Natural killer cell treated with Interleukin-12 subunit alpha and Interleukin-12 subunit beta and Interleukin-15 and Interleukin-18, amount 100 ng/mL, for 72 hours (primary cell): ENCODE measurements at places on chromosomes 2 and 18. TPM values are rescaled to one million over a fixed set of nuclear protein-coding genes. Genes with fewer than 3 reads are reported as not detected.
A peak's percentile ranks its signal among the peaks of the same experiment; 100 is the strongest.

DNA sequence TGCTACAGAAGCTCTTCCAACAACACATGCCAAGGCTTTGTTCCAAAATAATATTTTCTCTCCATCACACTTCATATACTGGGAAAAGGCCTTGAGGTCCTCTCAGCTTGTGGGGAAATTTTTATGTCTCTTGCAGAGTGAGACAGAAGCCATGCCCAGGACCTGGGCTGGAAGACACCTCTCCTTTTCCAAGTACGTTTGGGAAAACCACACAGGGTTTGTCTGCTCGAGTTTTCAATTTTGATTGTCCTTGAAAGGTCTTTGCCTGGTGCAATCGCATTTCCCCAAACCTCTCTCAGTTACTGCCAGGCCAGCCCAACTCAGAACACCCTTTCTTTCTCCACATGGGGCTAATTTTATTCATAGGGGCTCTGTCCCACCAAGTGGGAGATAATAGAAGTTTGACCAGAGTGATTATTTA is 272.2 kb downstream of the OSR1 start:
- no peak overlapping the region for H3K27ac ChIP-seq
- no peaks in the 10 kb centered on the region for H3K4me1 ChIP-seq
- no peak overlapping the region for H3K4me3 ChIP-seq
- DNase-seq = no peak
- H3K36me3 ChIP-seq = peaks cover 14% of the 10 kb centered on the region

GRCh38 chr2:49070716-49071115 is 83.6 kb downstream of the FSHR start:
- no peaks in the 10 kb centered on the region for H3K4me1 ChIP-seq
- H3K27ac ChIP-seq = no peak overlapping the region
- peaks cover 5% of the 10 kb centered on the region for H3K36me3 ChIP-seq
- no peak overlapping the region for H3K4me3 ChIP-seq
- DNase-seq = no peak

DNA sequence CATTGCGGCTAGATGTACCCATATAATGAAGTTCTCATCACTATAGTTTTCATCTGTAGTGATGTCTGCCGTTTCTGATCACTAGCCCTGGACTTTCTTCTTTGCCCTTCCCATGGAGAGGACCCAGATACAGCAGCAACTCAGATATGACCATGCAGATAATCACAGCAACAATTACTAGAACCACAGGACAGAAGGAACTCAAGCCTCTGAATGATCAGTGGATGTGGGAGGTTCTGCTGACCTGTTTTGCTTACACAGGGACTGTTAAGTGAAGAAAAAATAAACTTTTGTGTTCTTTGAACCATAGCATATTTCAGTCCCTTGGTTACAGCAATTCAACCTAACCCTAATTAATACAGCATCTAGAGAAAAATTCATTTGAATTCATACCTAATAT is 62.7 kb downstream of the ACVR1 start:
- no peak overlapping the region for H3K27ac ChIP-seq
- H3K27me3 ChIP-seq = no peaks in the 10 kb centered on the region
- no peaks in the 10 kb centered on the region for H3K4me1 ChIP-seq
- no peak for DNase-seq
- peaks cover 6% of the 10 kb centered on the region for H3K36me3 ChIP-seq

GRCh38 chr2:144152817-144153271 is 367.1 kb downstream of the ZEB2 start:
- H3K27me3 ChIP-seq = no peaks in the 10 kb centered on the region
- peaks cover 7% of the 10 kb centered on the region for H3K4me1 ChIP-seq
- H3K4me3 ChIP-seq = no peak overlapping the region
- DNase-seq = no peak
- peak overlapping the region; percentile 74 for H3K27ac ChIP-seq

GRCh38 chr2:239717706-239718105 is 307.4 kb downstream of the NDUFA10 start:
- no peak for DNase-seq
- H3K4me1 ChIP-seq = no peaks in the 10 kb centered on the region
- H3K27ac ChIP-seq = no peak overlapping the region

DNA sequence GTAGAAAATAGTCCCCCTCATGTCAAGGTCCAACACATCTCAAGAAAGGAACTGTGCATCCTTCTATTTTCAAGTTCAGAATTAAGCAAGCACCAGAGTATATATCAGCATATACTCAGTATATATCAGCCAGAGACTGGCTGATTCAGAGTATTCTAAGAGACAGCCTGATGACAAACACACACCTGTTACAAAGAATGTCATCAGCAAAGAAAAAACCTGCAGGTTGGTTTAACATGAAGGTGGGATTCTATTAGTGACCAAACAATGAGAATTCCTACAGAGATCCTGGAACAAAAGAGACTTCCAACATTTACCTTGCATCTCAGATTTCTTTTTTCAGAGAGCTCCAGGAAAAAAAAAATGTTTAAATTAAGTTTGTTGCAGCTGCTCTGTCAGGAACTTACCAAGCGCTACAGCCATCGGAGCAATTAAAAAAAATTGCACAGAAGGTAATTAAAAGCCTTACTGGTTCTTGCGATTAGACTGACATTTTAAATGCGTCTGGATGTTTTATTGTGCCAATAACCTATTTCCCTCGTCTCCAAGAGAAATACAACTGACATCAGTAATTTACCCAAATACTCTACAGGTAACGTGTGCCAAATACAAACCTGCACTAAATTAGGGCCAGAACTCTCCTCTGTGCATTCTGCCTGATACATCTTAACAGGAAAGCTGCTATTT is 218.1 kb downstream of the HNMT start:
- no peaks in the 10 kb centered on the region for H3K36me3 ChIP-seq
- H3K4me1 ChIP-seq = no peaks in the 10 kb centered on the region
- H3K27me3 ChIP-seq = no peaks in the 10 kb centered on the region
- no peak for DNase-seq
- H3K27ac ChIP-seq = no peak overlapping the region

DNA sequence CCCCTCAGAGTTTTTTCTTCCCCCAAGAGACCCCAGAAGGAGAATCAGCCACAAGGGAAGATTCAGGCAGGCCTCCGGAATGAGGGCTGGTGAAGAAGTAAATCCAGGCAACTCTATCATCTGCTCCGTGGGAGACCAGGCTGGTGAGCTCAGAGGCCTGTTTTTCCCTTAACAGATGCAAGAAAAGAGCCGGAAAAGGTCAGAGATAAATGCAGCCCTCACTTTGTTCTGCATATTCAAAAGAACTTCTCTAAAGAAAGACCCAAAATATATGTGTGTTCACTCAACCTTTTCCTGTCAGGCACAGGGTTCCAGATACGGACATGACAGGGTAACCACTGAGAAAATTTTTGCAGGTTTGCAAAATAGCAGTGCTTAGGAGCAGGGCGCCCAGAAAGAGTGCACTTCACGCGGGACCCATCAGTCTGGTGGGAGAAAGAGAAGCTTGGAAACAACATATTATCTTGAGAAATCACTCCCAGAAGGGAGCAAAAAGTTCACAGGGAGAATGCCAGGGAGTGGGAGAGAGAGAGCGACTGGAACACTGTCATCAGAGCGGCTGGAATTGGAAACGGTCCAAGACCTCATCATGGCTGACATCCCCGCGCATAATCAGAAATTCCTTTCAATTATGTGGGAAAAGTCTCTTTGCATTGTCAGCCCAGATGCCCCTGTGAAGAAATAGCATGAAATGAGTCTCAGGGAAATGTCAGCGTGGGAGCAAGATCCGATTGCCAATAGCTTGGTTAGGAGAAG is 244.8 kb upstream of the SLC14A2 start:
- H3K4me1 ChIP-seq = no peaks in the 10 kb centered on the region
- H3K27me3 ChIP-seq = peaks cover 35% of the 10 kb centered on the region
- H3K27ac ChIP-seq = no peak overlapping the region
- no peak overlapping the region for H3K4me3 ChIP-seq

DNA sequence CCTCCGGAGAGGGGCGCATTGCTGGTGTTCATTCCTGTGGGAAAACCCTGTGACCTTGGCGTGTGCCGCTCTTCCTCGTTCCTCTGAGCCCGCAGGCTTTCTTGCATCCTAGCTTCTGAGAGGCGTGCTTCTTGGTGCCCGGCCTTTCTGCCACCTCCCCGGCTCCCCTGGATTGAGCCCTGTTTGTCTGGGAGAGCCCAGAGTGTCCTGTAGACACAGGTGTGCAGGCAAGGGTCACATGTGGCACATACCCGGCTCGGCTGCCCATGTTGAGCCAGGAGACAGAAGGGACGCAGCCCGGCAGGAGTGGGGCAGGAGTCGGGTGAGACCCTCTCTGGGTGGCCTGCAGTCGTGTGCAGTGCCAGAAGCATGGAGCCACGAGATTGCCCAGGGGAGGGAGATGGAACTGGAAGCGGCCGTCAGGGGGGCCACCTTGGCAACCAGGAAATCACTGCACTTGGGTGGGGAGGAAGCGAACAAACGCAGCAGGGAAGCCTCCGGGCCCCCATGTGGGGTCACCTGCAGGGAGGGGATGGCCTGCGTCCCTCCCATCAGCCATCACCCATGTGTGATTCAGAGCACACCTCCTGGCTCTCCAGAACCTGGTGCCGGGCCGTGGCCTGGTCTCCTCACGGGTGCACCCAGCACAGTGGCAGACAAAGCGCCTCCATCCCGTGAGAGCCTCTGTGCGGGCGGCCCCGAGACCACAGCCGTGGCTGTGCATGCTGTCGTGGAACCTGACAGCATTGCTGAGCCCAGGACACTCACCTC is 92.9 kb downstream of the SH3BP4 start:
- peak; percentile 54 for DNase-seq
- H3K4me1 ChIP-seq = peaks cover 5% of the 10 kb centered on the region
- H3K27me3 ChIP-seq = peaks cover 19% of the 10 kb centered on the region
- H3K27ac ChIP-seq = no peak overlapping the region
- H3K36me3 ChIP-seq = no peaks in the 10 kb centered on the region
- H3K4me3 ChIP-seq = no peak overlapping the region

DNA sequence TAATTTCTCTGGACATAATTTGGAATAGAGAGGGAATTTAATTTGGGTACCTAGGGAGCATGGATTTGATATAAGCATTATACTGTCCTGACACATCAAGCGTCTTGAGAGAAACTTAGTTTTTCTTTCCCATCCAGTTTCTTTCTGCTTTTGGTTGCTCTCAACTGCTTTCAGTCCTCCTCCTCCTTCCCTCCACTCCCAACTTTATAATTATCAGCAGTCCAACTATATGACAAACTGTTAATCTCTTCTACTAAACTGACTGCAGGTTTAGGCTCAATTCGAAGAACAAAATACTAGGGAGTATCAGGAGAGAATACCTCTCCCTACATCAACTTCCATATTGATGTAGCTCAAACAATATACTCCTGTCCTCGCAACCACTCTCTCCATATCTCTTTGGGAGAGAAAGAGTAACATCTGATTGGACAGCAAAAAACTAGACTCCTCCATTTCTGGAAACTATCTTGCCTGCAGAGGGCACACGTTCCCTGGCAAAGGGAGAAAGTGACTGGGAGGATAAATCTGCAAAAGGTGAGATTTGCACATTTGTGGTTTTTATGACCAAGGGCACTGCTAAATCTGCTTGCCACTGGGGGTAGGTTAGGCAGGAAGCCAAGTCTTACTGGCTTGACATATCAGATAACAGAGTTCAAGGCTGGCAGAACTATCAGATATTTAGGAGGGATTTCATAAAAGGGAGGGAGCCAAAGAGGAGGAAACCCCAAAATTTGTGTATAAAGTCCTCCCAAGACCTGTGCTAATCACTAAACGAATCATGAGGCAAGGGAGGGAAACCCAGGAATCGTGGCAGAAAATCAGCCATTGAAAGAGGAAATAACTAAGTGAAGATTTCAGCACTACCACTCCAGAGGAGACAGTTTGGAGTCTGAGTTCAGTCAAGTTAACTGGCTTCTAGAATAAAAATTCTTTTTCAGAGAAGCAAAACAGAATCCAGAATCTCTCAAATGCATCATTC is 40.0 kb downstream of the ICA1L start:
- no peaks in the 10 kb centered on the region for H3K36me3 ChIP-seq
- DNase-seq = no peak
- peaks cover 9% of the 10 kb centered on the region for H3K4me1 ChIP-seq
- no peaks in the 10 kb centered on the region for H3K27me3 ChIP-seq
- no peak overlapping the region for H3K27ac ChIP-seq

DNA sequence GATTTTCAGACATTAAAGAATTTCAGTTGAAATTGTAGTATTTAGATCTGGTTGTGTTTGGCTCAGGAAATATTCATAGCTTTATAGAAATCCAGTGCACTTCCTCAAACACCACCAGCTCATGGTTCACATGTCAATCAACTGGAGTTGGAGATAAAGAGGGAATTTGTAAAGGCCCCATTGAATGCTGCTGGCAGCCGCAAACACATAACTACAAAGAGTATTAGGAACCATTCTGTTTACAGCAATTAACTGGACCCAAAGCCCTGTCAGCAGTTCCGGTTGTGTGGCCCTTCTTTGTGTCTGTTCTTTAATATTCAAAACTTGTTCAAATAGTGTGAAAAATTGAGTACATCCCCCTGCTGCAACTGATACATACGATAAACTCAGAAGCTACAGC is 107.4 kb upstream of the LRRTM4 start:
- no peak overlapping the region for H3K4me3 ChIP-seq
- no peaks in the 10 kb centered on the region for H3K36me3 ChIP-seq
- no peak for DNase-seq

GRCh38 chr2:223058952-223059716 is 7.1 kb downstream of the KCNE4 start:
- H3K4me3 ChIP-seq = no peak overlapping the region
- no peak for DNase-seq
- peaks cover 12% of the 10 kb centered on the region for H3K27me3 ChIP-seq
- H3K27ac ChIP-seq = no peak overlapping the region

The GKN1 gene
- total RNA-seq = not detected

The CNDP1 gene
- 0.57 TPM for total RNA-seq

The CD8A gene
- 67.8 TPM for total RNA-seq
